RWPE2 (cell line): ENCODE measurements at places on chromosomes 4 and X.

DNA sequence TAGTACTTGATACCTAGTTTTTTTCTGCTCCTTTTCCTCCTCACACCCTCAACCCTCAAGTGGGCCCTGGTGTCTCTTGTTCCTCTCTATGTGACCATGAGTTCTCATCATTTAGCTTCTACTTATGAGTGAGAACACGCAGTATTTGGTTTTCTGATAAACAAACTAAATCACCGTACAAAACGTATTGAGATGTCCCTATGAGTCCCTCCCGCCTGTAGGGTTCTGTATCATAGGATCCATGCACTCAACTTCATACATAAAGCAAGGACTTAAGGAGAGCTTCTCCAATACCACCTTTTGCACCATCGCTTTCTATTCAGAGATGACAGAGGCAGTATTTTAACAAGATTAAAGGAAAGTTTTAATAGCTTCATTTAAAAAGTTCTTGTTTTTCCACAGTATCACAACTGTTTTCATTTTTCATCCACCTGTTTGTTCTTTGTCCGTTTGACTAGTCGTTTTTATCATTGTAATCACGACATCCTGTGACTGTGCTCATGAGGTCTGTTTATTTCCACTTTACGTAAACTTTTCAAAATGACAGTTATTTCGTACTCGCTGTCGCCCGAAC is 457 bp upstream of the RAB9A start:
- no peak for DNase-seq

- no peak for DNase-seq
Observed at GRCh38 chr4:77582711-77583110, 22.9 kb upstream of the CXCL13 start.

DNA sequence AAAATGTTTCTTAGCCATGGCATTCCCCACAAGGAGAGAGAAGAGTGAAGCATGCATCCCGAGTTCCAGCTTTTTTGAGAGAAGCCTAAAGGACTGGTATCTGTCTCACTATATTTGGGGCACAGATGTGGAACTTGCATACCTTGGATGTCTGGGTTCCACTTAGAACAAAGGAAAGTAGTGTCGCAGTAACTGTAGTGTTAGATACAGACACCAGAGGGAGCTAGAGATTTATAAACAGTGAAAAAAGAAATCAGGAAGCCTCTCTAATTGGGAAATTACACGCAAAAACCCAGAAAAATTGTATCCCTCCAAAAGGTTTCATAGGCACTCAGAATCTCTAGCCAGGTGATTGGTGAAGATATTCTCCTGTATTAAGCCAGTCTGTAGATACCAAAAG is 34.4 kb downstream of the AGTR2 start:
- DNase-seq = no peak

- no peak for DNase-seq
Observed at GRCh38 chr4:128477540-128477939, 189.9 kb upstream of the PGRMC2 start.

- DNase-seq = no peak
Observed at GRCh38 chrX:135420831-135421230, 913 bp upstream of the SMIM10L2A start.

DNA sequence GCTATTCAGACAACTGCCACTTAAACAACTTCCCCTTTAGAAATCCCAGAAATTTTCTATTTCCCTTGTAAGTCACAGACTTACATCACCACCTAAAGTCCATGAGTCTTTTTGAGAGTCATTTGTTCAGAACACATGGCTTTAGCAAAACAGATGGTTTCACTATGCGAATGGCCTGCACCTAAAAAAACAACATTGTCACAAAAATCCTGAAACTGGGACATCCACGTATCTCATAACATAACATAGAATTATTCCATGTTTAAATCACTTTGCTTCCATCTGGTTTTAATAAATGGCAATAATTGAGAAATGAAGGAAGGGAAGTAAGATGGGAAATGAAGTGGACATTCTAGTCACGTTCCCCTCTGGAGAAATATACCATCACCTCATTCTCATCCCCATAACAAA is 155.3 kb upstream of the EDNRA start:
- DNase-seq = no peak
